GM12878 (cell line): ENCODE measurements at places on chromosomes 4 and X.

DNA sequence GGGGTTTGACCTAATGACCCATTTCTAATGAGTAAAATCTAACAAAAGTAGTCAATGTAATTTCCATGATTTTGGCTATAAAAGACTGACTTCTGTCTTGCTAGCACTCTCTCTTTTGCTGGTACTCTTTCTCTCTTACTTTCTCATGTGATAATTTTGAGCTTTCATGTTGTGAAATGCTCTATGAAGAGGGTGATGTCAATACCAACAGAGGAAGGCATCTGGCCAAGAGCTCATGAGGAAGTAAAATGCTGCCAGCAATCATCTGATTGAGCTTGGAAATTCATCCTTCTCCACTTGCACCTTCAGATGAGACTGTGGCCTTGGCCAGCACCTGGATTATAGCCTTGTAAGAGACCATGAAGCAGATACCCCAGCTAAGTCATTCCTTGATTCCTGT lies 347.7 kb downstream of the HS3ST1 start:
- H3K4me1 ChIP-seq, result no peaks in the 10 kb centered on the region
- no peaks in the 10 kb centered on the region for H3K36me3 ChIP-seq
- H3K4me3 ChIP-seq, result no peak overlapping the region

DNA sequence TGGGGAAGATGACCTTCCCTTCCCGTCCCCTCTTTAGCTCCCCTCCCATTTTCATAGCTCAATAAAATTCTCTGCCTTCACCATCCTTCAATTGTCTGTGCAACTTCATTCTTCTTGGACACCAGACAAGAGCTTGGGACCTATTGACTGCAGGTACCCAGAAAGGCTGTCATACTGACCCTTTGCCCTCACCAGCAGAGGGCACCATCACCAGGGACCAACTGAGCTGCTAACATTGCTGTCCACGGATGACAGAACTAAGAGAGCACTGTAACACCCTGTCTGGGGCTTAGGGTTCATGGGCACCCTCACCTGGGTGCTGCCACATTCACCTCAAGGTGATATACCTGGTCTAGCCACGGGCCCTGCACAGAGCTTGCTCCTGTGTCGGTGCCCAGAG lies 141.3 kb upstream of the VCX3B start:
- H3K4me3 ChIP-seq, result no peak overlapping the region
- no peak overlapping the region for H3K27ac ChIP-seq
- DNase-seq, result no peak

DNA sequence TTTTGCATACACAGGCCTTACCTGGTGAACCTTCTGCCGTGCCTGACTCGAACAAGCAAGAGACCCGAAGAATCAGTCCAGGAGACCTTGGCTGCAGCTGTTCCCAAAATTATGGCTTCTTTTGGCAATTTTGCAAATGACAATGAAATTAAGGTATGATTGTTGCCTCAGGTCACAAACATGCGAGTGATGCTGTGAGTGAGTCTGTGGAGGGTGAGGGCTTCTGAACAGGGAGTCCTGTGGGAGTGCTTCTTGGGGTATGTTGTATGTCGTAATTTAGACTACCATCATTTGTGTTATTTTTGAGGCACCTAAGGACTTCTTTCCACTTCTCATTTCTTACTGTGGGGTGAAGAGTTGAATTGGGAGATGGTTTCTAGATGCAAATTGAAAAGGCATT lies 32.8 kb downstream of the HTT start:
- H3K27ac ChIP-seq, result no peak overlapping the region
- H3K36me3 ChIP-seq, result peaks cover 33% of the 10 kb centered on the region
- peaks cover 5% of the 10 kb centered on the region for H3K4me1 ChIP-seq
- no peak overlapping the region for H3K4me3 ChIP-seq

DNA sequence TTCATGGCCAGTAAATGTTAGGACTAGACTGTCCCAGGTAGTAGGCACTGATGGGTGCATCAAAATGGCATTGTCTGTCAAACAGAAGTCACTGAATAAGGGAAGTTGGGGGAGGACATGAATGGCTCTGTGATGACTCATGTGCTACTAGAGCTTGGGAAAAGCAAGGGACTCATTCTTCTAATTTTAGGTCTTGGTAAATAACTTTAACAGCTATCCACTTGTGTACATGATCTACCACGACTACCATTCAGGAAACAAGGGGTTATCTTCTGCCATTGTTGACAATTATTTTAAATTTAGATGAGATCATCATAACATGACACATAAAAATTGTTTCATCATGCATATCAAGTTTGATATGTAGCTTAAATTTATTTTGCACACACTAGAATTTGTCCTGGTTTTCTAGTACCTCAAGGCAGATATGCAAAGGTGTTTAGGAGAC lies 6.3 kb downstream of the AREG start:
- H3K36me3 ChIP-seq, result no peaks in the 10 kb centered on the region
- no peak for DNase-seq
- peaks cover 1% of the 10 kb centered on the region for H3K27me3 ChIP-seq
- H3K27ac ChIP-seq, result no peak overlapping the region
- no peak overlapping the region for H3K4me3 ChIP-seq

DNA sequence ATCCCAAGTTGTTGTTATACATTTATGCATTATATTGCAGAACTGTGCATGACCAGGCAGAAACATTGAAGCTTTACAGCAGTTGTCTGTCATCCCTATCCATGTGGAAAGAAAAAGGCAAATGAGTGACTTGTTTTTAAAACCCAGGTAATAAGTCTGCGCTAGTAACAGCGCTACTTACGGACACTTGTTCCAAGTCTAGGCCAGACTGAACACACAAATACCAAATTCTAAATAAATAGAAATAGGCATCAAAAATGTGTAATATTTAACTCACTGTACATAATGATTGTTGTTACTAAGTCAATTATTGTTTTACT lies 548 bp upstream of the MAML3 start:
- no peak overlapping the region for H3K27ac ChIP-seq
- H3K4me1 ChIP-seq, result peaks cover 14% of the 10 kb centered on the region
- DNase-seq, result no peak
- H3K36me3 ChIP-seq, result no peaks in the 10 kb centered on the region

DNA sequence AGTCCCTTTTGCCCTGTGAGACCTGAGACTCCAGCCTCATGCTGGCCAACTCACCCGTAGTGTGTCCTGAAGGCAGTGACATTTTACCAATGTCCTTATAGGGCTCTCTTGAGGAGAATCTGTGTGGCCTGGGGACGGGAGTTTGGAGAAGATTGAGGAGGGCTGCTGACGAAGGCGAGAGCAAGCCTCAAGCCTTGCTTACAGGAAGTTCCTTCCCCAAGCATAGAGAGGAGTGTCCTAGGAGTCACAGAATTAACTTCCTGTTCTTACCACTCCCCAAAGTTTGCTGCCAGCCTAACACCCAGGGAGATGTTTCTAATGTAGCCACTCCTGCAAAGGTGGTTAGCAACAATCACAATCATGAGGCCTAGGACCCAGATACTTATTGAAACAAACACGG lies at the start of gene NXF3:
TSS of gene NXF3 (minus strand) at position 202 of the 400 bp plus-strand sequence. CDS start at position 82, 120 bp downstream.
- H3K27ac ChIP-seq, result no peak within 1 kb of the TSS
- no peaks in the 10 kb centered on the region for H3K27me3 ChIP-seq
- H3K4me3 ChIP-seq, result no peak within 1 kb of the TSS
- H3K36me3 ChIP-seq, result no peaks in the 10 kb centered on the region
- DNase-seq, result no peak

- no peaks in the 10 kb centered on the region for H3K4me1 ChIP-seq
- no peak for DNase-seq
- no peaks in the 10 kb centered on the region for H3K36me3 ChIP-seq
- no peak overlapping the region for H3K4me3 ChIP-seq
- H3K27ac ChIP-seq, result no peak overlapping the region
These were observed 132.6 kb upstream of the ANK2 start for GRCh38 chr4:112916868-112917267.

GRCh38 chrX:140723121-140723715 lies 13.7 kb downstream of the LINC00632 start:
- no peaks in the 10 kb centered on the region for H3K36me3 ChIP-seq
- H3K27ac ChIP-seq, result no peak overlapping the region
- H3K4me3 ChIP-seq, result no peak overlapping the region
- no peaks in the 10 kb centered on the region for H3K27me3 ChIP-seq
- DNase-seq, result no peak

DNA sequence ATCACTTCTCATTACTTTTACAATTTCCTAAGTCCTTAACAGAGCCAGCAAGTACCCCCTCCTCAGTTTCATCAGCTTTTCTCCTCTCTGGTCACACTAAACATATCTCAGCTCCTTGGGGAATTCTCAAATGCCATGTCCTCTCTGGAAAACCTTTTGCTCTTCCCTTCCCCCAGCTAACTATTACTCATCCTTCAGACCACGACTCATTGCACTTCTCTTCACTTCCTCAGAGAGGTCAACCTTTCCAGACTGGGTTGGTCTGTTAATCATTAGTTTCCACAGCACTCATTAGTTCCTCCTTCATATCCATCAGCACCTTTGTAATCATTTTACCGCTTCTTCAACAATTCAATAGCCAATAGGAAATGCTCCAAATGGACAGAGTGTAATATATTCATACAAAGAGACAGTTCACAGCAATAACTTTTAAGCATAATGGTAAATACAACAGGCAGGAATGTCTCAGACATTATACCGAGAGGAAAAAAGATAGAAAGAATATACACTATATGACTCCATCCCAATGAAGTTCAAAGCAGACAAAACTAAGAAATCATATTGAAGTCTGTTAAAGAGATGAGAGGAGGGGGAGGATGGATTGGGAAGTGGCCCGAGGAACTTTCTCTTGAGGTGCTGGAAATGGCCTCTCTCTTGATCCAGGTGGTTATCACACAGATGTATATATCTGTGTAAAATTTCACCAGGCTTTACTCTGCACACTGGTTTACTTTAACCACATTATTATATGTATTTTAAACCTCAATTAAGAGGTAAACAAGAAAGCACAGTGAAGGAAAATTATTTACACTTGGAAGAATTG lies 39.6 kb downstream of the DDX60L start:
- H3K27ac ChIP-seq, result no peak overlapping the region
- no peak overlapping the region for H3K4me3 ChIP-seq
- H3K36me3 ChIP-seq, result no peaks in the 10 kb centered on the region
- H3K27me3 ChIP-seq, result no peaks in the 10 kb centered on the region

- no peak overlapping the region for H3K27ac ChIP-seq
- no peaks in the 10 kb centered on the region for H3K36me3 ChIP-seq
- H3K4me3 ChIP-seq, result no peak overlapping the region
- no peak for DNase-seq
- no peaks in the 10 kb centered on the region for H3K27me3 ChIP-seq
- no peaks in the 10 kb centered on the region for H3K4me1 ChIP-seq
These were observed 40.9 kb downstream of the HMX1 start for GRCh38 chr4:8830611-8831200.

DNA sequence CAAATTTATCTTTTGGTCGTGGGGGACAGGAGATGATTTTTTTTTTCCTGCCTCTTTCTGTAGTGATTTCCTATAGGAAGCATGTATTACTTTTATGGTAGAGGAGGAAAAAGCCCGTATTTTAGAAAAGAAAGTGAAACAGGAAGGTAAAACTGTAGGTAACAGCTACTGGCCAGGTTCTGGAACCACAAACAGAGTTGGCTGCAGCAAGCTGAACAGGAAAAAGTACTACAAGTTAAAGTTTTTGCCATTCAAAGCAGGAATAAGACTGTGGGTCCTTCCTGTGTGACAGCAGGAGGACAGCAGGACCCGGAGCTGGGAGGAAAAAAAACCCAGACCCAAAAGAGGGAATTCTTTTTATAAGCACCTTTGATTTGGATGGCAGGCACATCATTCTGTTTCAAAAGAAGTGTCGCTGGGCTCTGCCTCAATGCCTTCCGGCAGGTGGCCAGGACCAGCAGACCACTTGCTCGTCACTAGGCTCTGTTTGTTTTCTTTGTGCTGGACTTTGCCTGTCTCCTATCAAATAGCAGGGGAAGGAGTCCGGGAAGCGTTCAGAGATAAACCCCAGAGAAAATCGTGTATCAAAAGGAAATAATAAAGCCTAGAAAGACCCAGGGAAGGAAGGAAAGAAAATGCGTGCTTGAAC lies 277.9 kb downstream of the ADGRA3 start:
- no peaks in the 10 kb centered on the region for H3K36me3 ChIP-seq
- DNase-seq, result no peak
- H3K4me1 ChIP-seq, result no peaks in the 10 kb centered on the region
- no peak overlapping the region for H3K4me3 ChIP-seq
- H3K27ac ChIP-seq, result no peak overlapping the region

GRCh38 chrX:40041915-40042314 lies 55.8 kb downstream of the BCOR start:
- DNase-seq, result no peak
- H3K4me1 ChIP-seq, result no peaks in the 10 kb centered on the region
- no peak overlapping the region for H3K4me3 ChIP-seq
- no peak overlapping the region for H3K27ac ChIP-seq

DNA sequence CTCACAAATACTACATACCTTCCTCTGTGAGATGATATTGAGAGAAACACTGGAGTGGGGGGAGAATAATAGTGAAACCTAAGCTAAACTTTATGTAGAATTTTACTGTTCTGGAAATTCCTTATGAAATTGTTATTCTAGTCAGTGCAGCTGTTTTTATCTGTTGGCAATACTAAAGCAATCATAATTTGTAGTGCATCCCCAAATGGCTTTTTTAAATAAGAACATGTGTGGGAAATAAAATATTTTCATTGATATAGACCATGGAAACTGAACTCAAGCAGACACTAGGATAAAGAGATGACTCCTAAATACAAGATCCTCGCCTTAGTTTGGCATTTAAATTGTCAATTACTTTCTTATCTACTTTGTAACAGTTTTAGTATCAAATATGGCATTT lies 51.1 kb downstream of the SEC24D start:
- H3K27me3 ChIP-seq, result no peaks in the 10 kb centered on the region
- H3K36me3 ChIP-seq, result peaks cover 1% of the 10 kb centered on the region; the same call in 1 of the 2 replicates
- DNase-seq, result no peak
- H3K27ac ChIP-seq, result no peak overlapping the region
- no peak overlapping the region for H3K4me3 ChIP-seq

DNA sequence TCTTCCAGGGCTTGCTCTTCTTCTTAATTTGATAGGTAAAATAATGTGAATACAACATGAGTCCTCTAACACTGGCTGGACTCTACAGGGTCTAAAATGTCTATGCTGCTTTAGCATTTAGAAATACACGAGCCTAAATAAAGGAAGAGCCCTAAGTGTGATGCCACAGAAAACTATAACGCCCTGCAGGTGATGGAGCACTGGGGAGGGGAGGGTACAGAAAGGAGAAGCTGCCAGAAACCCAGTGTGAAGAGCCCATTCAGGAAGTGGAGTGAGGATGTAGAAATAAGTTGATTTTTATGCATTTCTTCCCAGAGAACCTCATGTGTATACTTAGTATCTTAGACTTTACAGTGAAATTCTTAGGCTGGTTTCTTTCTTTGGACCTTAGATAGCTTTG lies 83.4 kb downstream of the TNIP2 start:
- peaks cover 2% of the 10 kb centered on the region; the same call in 1 of the 2 replicates for H3K4me1 ChIP-seq
- no peak overlapping the region for H3K27ac ChIP-seq
- DNase-seq, result no peak
- H3K27me3 ChIP-seq, result no peaks in the 10 kb centered on the region
- peaks cover 15% of the 10 kb centered on the region for H3K36me3 ChIP-seq
